ENCODE measurements at places on chromosomes 7 and 10.
A peak's percentile ranks its signal among the peaks of the same experiment; 100 is the strongest.

- DNase-seq = no peak
Measured at GRCh38 chr7:101614939-101615302, 14.2 kb downstream of the MYL10 start.

GRCh38 chr7:27199849-27200760 is at the start of gene HOXA13:
HOXA13 (minus strand) TSS chr7:27200091; CDS start chr7:27200077, 14 bp downstream.
- peak; percentile 48 for DNase-seq

DNA sequence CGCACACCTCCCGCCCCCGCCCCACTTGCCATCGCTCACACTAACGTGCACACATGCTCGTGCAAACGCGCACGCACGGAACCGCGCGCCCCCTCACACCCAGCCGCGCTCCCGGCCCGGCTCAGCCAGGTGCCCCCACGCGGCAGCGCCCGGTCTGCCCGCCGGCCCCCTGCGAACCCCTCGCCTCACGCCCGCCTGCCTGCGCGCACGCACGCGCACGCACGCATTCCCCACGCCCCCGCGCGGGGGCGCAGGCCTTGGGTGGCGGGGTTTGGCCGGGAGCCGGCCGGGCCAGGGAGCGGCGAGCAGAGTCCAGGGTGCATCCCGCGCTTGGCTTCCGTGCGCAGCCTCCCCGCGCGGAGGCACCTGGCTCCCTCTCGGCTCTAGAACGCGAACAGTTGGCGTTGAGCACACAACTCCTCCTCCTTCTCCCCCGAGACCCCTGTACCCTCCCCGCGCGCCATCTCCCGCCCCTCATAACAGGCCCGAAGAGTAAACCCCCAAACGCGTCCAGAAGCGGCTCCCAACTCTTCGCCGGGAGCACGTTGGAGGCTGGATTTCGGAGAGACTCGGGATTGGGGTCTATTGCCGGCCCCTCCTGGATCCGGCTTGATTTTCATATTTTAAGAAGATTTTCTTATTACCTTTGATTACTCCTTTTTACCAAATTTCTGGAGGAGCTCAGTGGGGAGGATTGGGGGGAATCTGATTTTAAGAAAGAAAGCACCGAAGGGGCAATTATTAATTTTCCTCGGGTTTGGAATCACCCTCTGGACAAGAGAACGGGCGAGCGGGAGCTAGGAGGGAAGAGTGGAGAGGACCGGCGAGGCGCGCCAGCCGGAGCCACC is 527 bp upstream of the SORCS3 start:
- DNase-seq = no peak

- DNase-seq = no peak
Measured at GRCh38 chr7:32026083-32026425, 44.2 kb downstream of the PDE1C start.
